ENCODE measurements at places on chromosomes 6 and 20.

DNA sequence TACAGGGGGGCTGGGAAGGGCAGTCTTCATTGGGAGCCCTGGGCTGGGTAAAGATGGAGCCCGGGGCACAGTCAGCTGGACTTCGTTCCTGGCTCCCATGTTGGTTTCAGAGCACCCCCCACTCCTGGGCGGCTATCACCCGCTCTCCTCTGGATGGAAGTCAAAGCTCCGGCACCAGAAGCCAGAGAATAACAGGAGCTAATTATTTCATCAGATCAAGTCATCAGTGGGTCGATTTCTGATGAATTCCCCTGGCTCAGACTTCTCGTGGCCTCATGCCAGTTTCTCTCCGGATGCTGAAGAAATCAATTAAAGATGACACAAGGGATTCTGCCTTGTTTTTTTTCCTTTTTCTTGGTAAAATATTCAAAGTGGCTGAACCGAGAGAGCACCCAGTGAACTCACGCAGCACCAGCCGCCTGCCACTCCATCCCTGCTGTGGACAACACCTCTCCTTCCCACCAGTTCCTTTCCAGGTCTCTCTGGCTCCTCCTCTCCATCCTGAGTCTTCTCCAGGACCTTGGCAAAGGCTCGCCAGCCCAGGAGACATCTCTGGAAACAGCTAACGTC, 22.5 kb downstream of the SULF2 start:
- peak; percentile 13 for DNase-seq

DNA sequence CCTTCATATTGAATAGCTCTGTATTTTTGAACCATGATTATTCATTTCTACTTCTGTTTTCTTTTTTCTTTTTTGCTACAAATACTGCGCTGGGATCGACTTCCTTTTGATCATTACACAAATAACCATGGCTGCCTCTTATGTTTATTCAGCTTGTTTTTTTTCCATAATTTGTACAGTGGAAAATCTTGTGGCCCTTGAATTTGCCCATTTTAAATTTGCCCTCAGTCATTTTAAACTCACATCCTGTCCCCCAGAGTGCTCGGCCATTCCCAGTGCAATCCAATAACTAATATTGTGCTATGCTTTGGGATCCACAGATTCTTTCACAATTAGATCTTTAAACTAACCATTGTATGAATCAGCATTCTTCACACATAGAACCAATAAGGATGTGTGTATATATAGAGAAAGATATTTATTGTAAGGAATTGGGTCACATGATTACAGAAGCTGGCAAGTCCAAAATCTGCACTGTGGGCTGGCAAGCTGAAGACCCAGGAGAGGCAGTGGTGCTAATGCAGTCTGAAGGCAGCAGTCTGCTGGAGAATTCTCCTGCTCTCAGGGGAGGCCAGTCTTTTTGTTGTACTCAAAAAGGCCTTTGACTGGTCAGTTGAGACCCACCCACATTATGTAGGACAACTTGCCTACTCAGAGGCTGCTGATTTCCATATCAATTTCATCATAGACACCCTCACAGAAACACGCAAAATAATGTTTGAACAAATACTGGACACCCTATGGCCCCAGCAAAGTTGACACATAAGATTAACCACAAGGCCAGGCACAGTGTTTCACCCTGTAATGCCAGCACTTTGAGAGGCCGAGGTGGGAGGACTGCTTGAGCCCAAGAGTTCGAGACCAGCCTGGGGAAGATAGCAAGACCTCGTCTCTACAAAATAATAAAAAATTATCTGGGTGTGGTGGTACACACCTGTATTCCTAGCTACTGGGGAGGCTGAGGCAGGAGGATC, 147.1 kb downstream of the MTHFD1L start:
- peak; percentile 24 for DNase-seq

GRCh38 chr20:15616626-15617025, 956.6 kb downstream of the KIF16B start:
- no peak for DNase-seq

DNA sequence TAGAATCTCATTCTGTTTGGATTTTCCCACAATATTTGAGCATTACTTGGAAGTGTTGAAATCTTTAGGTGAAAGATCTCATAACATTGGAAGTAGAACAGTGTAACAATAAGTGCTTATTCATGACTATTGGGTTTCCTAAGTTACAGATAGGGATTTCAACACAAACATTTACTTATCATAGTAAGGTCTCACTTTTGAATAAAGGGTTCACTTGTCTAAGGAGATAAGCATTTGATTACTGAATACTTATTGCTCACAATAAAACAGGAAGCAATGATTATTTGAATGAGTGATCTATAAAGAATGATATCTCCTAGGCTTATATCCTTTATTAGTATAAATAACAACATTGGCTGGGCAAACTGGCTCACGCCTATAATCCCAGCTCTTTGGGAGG, 14.8 kb downstream of the DDX43 start:
- DNase-seq = peak; percentile 8

DNA sequence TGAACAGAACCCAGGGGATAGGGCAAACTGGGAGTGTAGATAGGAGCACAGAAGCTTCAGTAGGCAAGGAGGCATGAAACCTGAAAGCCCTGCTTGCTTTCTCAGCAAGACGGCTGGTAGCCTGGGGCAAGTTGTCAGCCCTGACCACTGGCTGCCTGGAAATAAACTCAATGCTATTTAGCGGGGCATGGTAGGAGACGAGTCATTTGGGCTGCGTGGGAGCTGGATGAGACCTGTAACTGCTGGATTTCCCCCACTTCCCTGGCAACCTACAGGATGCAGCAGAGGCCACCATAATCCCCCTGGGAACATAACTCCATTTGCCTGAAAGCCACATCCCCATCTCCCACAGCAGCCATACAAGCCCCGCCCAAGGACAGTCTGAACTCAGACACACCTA, 332.6 kb upstream of the TBX18 start:
- no peak for DNase-seq

DNA sequence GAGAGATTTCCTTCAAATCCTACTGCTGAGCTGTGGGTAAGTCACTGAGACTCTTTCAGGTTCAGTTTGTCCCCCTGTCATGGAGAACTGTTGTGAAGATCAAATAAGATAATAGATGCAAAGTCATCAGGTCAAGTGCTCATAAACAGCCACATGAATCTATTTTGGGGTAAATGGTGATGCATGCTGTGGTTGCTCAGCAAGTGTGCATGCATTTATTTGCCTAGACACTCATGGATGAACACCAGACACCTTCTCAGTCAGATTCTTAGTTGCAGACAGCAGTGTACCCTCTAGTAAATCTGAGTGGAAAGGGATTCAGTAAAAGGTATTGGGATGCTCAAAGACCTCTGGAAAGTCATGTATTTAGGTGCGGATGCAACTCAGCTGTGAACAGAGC, 168.0 kb upstream of the FOXA2 start:
- no peak for DNase-seq

GRCh38 chr20:35285806-35286076, 1.2 kb upstream of the EIF6 start:
- DNase-seq = no peak

DNA sequence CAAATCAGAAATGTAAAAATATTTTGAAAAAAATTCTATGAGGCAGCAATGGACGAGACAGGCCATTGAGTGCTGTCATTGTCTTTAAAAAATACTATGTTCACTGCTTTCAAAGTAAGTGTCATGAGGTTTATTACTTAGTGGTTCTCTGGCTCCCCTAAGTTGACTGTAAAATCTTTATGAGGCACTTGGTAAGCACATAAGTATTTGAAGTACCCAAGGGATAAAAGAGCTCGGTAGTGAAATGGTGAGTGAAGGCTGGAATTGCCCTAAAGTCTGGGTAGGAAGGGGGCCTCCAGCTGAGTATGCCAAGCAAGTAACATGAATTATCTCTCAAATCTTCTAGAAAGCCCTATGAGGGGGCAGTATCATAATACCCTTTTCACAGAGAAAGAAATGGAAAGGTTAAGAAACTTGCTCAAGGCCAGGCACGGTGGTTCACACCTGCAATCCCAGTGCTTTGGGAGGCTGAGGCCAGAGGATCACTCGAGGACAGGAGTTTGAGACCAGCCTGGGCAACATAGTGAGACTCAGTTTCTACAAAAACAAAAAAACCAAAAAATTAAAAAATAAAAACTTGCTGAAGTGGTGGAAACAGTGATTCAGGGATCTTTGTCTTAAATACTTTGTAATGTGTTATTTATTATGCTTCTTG, 5.5 kb upstream of the CTCFL start:
- no peak for DNase-seq

DNA sequence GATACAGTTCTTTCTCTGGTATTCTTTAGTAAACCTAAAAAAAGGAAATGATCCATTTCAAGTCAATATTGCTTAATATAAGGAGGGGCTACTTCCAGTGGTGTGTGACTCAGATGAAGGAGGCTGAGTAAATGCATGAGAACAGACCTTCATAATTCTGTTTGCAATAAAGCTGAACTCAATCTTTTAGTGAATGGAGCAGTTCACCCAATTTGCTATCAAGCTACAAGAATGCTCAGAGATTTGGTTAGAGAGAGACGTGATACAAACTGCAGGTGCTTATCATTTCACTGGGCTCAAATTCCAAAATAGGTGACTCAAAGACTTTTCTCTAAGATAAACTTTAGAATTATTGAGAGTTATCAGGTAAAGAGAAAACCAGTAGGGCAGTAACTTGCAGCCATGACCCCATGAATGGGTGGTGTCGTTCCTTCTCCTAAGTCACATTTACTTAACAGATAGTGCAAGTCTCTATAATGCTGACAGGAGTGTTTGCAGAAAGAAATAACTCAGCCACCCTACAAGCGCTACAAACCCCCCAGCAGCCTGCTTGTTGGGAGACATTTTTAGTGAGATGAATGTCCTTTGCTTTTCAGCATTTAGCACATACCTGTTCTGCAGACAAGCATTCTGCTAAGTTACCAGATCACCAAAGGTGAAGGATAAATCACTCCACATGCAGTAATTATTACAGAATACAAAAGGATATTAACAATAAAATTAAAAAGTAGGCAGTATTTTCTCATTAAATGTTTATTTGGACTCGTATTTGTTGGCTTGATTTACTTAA, 16.4 kb upstream of the BLOC1S5 start:
- peak; percentile 79 for DNase-seq

GRCh38 chr6:44042989-44043478, 84.2 kb downstream of the MRPL14 start:
- peak; percentile 55 for DNase-seq

- DNase-seq = no peak
Measured at GRCh38 chr20:63917811-63918210, 22.9 kb downstream of the DNAJC5 start.

DNA sequence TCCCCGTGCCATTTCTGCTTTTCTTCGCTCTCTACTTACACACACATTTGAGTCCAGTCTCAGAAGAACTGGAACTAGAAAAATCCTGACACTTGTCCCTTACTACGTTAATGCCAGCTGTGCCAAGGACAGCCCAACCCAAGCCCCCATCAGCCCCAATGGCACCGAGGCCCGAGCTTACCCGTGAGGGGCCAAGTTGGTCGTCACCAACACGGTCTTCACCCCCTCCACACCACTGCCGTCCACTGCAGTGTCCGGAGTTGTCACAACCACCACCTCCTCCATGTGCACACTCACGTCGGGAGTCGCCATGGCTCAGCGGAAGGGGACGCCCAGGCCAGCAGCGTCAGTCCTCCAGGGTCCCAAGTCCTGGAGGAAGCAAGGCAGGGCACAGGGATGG, 7.8 kb downstream of the GMEB2 start:
- no peak for DNase-seq

DNA sequence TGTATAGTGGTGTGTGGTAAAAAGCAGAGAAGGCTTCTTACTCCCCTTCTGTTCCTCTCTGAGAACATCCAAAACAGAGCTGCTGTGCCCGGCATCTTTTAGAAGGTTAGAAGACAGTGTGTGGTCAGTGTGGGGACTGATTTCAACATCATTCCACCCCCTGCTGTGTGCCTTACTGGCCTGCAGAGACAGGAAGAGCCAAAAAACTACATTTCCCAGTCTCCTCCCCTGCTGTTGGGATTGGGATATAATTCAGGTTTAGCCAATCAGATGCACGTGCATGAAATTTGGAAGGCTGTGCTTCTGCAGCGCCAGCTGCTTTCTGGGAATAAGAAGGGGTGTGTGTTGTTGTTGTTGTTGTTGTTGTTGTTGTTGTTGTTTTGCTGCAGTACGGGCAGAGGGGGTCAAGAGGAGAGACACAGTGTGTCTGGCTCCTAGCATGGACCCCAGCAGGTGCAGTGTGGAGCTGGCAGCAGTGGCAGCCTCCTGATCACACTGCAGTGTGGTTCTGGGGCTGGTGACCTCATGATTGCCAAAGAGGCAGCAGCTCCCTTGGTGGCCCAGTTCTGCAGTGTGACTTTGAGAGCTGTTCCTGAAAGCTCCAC, 74.7 kb downstream of the MRPL14 start:
- peak; percentile 83 for DNase-seq

DNA sequence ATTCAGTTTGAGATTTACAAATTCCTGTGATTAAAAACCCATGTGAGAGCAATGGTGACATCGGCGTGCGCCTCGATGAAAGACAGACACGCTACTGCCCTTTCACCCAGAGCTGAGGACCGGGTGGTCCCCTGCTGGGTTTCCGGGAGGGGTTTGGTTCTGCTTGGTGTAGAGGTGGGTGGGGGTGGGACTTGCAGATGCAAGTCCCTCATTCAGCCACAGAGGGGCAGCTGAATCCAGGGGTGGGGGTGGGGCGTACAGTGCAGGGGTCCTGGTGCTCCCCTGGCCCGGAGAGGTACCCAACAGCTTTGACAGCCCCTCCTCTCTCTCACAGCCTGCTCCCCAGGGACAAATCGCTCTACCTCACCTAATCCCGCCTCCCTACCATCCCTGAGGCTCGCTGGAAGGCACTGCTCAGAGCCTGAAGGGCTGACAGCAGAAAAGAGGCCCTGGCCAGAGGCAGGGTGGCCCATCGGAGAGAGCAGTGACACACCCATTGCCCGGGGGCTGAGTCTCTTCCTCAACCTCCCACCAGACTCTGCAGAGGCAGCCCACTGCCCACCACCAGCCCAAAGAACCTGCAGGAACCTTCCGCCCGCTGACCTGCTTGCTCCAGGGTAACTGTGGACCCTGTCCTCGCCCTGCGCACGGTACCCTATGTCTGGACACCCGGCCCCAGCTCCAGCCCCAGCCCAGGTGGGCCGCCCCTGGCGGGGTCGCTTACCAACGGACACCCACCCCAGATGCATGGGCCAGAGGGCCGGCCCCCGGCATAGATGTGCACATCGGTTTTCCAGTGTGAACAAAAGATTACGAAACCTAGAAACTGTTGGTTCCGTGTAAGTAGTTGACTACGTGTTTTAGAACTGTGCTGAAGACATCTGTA, 118.4 kb downstream of the JPH2 start:
- no peak for DNase-seq

DNA sequence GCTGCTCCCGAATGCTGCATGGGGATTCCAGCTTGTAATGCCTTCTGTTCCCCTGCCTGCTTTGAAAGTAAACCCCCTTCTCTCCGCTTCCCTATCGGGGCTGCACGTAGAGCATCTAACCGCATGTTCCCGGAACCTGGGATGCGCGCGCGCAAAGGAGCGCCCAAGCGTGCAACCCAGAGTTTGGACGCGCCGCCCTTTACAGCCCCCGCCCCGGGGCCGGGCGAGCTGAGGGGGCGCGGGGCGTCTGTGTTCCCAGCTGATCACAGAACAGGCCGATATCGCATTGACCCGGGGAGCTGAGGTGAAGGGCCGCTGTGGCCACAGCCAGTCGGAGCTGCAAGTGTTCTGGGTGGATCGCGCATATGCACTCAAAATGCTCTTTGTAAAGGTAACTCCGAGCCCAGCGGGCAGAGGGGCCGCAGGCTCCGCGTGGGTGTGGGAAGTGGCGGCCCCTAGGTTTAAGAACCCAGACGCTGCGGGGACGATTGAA, 1.4 kb downstream of the LAMP5 start:
- DNase-seq = no peak

- no peak for DNase-seq
Measured at GRCh38 chr6:326896-327537, 34.7 kb downstream of the DUSP22 start.

GRCh38 chr6:64259372-64259771, 623.8 kb downstream of the PHF3 start:
- no peak for DNase-seq
